ENCODE measurements at places on chromosomes 2 and 18.

GRCh38 chr2:77009307-77009706 lies 512.9 kb downstream of the LRRTM4 start:
- DNase-seq, result no peak

GRCh38 chr2:70089220-70089982 lies 2.1 kb downstream of the PCBP1 start:
- DNase-seq, result peak; percentile 88

GRCh38 chr18:13605901-13606300 lies 120.5 kb downstream of the FAM210A start:
- DNase-seq, result no peak

- no peak for DNase-seq
Observed at GRCh38 chr2:127061375-127062273, 45.3 kb downstream of the BIN1 start.

DNA sequence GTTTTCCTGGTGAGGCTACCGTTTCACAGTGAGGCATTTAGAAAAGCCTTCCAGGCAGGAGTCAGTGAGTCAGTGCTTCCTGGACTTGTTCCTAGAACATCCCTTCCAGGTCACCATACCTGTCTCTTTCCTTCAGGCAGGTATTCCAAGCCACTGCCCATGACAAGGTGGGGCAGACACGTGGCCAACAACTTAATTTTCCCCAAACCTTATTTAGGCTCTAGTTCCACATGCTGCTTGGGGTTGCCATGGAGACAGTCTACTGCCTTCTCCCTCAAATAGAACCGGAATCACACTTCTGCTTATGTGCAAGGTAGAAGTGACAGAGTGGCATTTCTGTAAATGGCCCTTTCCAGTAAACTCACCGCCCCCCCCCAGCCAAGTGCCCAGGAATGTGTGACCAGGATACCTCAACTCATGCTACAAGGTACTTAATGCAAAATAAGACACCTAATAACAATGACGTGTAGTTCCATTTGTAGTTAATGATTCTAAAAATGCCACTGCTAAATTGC lies 258.3 kb downstream of the PRKCE start:
- peak; percentile 28 for DNase-seq

Measured in COR-L47 (cell line).